ENCODE measurements at places on chromosomes 6 and 20. TPM values are rescaled to one million over a fixed set of nuclear protein-coding genes. Genes with fewer than 3 reads are reported as not detected.

PPP1R14C gene
- total RNA-seq = 7.4 TPM

RALY gene
- total RNA-seq = 57.8 TPM

C2 gene
- 1.7 TPM for total RNA-seq

C6orf163 gene
- total RNA-seq = 1.2 TPM

Data from smooth muscle cell of the pulmonary artery (primary cell).